ENCODE measurements at places on chromosomes 12 and 14. TPM values are rescaled to one million over a fixed set of nuclear protein-coding genes. Genes with fewer than 3 reads are reported as not detected.

GRCh38 chr14:101965770-101966722 lies 1.7 kb downstream of the DYNC1H1 start:
- no peak for DNase-seq

GRCh38 chr12:13362260-13362841 lies 165.8 kb downstream of the EMP1 start:
- peak; percentile 74 for DNase-seq

SIRT4 gene
- 3.3 TPM for total RNA-seq

GRCh38 chr12:107393043-107393717 lies 292.4 kb upstream of the PWP1 start:
- peak; percentile 49 for DNase-seq

DNA sequence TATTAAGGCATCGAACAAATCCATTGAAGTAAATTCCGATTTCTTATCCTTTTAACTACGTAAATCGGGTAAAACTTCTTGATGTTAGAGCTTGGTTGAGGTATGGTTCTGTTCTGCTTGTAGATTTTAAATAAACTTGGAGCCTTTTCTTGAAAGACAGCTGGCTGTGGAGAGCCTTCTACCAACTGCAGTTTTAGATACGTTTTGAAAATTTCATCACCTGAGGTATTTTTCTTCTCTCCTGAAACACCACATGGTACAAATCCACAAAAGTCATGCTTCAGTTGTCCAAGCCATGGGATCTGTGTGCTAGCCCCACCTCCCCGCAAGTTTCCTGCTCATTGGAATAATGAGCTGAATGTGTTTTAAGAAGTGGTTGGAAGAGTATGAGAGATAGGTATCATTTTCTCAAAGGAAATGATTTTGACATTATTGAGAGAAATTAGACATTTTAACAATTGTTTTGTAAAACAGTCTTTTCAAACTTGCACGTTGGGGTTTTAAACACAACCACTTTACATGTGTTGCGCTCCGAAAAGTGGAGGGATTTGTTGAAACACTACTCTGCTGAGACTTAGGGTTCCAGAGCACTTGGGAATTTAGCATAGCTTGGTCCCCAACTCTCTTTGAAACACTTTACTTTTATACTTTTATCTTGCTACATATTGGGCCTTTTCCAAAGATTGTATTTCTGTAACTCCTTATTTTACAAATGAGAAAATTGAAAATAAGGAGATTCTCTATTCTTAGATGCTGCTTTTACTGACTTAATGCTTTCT lies 1.4 kb downstream of the PPM1A start:
- no peak for DNase-seq

GRCh38 chr14:69635981-69636639 lies 24.7 kb downstream of the SUSD6 start:
- DNase-seq = peak; percentile 79

- no peak for DNase-seq
Measured at GRCh38 chr12:9124383-9125031, 8.8 kb upstream of the A2M start.

DNA sequence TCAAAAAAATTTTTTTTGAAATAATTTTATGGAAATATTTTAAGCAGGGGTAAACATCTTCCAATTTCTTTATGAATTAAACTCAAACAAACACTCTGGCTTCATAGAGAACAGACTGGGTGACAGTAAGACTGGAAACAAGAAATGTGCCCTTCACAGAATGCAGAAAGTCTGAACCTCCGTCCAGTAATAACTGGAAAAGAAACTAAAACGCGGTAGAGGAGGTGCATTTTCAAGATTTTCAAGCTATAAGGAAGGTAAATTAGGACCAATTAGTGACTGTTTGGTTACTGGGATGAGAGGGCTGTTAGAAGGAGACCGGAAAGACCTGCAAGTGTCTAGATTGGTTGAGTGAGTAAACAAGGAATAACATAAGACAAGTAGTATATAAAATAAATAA lies 245.7 kb downstream of the CEP128 start:
- no peak for DNase-seq

GRCh38 chr14:61438860-61439765 lies 117.7 kb downstream of the PRKCH start:
- DNase-seq = peak; percentile 66

DNA sequence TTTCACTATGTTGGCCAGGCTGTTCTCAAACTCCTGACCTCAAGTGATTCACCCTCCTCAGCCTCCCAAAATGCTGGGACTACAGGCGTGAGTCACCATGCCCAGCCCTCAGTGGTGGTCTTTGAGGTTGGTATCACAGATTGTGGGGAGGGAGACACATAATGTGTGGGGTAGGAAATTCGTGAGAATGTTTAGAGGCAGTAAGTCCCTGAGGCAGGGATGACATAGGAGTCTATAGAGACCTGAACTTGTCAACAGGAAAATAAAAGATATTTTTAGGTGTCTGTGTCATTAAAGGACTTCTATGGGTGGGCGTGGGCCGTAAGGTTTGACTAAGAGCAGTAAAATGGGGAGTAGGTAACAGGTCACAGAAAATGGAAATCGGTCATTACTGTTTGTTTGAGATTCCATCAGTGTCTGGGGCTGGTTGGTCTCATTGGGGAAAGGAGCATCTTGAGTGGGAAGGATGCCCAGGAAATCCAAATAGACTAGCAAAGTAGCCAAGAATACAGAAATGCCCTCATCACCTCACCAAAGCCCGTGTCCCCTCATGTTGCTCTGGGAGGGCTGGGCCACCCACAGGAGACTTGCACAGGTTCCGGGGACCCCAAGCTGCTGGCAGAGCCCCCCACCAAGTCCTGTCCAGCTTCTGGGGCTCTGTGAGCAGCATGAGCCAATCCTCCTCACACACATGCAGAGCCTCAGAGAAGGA lies 63.6 kb upstream of the BCL2L14 start:
- DNase-seq = peak; percentile 92

DNA sequence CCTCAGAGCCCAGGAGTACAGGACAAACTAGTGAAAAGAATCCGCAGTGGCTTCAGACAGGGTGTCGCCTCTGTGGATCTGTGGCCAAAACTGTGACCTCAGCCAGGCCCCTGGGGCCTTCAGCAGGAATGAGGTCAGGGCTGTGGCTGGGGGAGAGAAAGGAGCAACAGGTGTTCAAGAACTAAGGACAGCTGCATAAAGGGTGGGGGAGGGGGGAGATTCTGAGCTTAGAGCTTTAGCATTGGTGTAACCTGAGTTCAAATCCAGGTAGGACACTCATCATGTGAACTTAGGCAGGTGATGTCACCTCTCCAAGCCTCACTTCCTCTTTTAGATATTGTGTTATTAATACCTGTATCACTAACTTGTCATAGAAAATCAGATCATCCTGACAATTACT lies 40.9 kb upstream of the CORO1C start:
- DNase-seq = no peak

GRCh38 chr12:122480753-122481152 lies 20.0 kb downstream of the ZCCHC8 start:
- DNase-seq = no peak

DNA sequence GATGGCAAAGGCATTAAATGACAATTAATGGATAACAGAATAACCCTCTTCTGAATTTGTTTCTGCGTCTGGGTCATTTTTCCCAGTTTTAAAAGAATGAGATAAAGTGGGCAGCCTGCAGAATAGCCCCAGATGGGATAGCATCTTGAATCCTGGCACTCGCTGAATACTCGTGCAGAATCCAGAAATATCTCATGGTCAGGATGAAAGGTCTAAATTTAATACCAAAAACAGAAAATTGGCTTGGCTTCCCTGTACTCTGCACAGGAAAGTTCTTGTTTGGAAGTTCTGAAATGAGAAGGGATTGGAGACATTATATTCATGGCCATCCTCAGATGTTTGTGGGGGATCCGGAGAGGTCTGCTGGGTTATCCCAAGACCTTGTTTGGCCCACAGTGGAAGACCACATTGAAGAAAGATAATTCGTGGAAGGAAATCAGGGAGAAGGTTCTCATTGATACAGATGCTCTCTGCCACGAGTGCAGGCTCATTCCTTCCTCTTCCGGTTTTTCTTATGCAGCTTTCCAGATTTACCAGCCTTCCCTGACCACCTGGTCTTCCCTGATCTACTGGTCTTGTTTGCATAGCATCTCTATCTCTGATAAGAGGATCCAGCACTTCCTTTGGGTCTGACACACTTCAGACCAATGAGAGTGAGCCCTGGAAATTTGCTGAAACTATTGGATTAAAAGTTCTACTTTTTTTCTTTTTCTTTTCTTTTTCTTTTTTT lies 6.0 kb upstream of the IFT81 start:
- no peak for DNase-seq

GRCh38 chr12:122527478-122527944 lies 462 bp downstream of the KNTC1 start:
- peak; percentile 54 for DNase-seq

- DNase-seq = no peak
Measured at GRCh38 chr12:46675736-46676135, 150.1 kb downstream of the SLC38A4 start.

DACT1 gene
- 2.0 TPM for total RNA-seq

RASSF9 gene
- total RNA-seq = not detected

PMCH gene
- total RNA-seq = not detected

P2RX2 gene
- not detected for total RNA-seq

DNA sequence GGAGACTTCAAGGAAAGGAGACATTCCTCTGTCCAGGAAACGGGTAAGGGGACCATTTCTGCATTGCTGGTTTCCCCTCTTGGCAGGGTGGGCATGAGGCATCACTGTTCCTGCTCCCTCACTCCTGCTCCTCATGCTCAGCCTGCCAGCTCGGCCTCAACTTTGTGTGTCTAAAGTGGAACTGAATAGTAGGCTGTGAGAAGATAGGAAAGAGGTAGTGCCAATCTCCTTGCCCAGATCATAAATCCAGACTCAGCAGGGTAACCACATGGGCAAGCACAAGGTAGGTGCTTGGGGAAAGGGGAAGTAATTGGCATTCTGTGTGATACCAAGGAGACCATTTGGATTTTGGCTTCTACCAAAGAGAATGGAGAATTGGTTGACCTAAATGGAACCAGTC lies 2.6 kb downstream of the LTB4R start:
- no peak for DNase-seq

CYP27B1 gene
- 7.9 TPM for total RNA-seq

Measured in activated CD8-positive, alpha-beta T cell treated with anti-CD3 and anti-CD28 coated beads for 36 hours (primary cell).